ENCODE measurements at places on chromosomes 7 and 10.

GRCh38 chr10:117165538-117166417 is 27.7 kb upstream of the VAX1 start:
- DNase-seq: peak; percentile 84

DNA sequence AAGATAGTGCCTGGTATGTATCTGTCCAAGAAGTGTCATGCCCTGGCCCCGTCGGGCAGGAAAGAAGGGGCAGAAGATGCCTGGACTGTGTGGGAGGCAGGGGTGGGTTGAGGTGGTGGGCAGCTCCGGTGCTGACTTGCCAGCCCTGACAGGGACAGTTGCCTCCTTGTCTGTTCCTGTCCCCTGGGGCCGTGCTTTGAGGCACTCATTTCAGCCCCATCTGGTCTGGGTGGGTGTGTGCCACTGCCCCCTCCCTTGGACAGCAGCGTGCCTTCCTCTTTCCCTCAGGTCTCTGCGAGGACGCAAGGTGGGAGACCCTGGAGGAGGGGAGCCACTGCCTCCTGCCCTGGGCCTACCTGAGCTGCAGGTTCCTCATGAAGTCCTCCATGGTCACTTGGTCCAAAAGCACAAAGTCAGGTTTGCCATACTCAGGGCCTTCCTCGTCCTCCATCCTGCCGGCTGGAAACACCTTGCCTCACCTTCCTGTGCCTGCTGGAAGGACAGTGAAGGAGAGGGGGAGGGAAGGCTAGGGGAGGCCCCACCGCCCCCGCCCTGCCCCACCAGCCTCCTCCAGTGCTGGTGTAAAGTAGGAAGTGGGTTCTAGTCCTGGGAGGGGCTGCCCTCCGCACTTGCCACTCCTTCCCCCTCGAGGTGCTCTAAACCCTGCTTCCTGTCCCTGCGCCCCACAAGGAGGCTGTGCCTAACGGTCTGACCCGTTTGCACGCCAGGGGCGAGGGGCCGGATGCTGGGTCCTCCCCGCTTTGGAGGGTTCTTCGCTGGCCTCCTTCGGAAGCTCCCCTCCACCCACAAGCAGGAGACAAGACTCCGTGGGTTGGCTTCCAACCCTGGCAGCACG is at the start of gene MYO1G:
MYO1G (minus strand) TSS at position 505 of the 856 bp plus-strand sequence; CDS start at position 451, 54 bp downstream.
- DNase-seq: no peak

DNA sequence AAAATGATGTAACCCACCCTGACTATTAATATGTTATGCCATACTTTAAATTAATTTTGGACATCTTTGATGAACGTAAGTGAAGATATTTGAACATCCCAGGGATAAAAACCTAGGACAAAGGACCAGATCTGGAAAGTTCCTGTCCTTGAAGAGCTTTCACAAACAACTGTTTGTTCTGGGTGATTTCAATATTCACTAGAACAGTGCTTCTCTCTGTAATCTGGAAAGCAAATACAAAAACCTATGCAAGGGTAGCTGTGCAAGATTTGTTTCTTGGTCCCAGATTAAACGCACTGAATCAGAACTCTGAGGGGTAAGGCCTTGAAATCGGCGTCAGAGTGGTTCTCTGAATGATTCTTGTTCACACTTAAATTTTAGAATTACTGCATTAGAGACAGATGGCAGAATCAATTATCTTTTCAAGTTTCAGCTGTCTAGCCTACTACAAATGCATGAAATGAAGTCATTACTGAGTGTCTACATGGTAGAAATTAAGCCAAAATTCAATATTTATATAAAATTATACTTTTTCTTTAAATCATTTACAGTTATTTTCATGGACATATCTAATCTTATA is 69.6 kb upstream of the CSTF2T start:
- no peak for DNase-seq

- no peak for DNase-seq
Measured at GRCh38 chr10:50379616-50380015, 128.3 kb upstream of the ASAH2 start.

- peak; percentile 17 for DNase-seq
Measured at GRCh38 chr7:32298408-32299132, 191.6 kb downstream of the LSM5 start.

- no peak for DNase-seq
Measured at GRCh38 chr7:36667007-36667745, 57.1 kb downstream of the AOAH start.

- DNase-seq: no peak
Measured at GRCh38 chr10:23381298-23382040, 36.9 kb upstream of the C10orf67 start.

GRCh38 chr10:32060347-32060746 is 4.1 kb upstream of the KIF5B start:
- DNase-seq: no peak

DNA sequence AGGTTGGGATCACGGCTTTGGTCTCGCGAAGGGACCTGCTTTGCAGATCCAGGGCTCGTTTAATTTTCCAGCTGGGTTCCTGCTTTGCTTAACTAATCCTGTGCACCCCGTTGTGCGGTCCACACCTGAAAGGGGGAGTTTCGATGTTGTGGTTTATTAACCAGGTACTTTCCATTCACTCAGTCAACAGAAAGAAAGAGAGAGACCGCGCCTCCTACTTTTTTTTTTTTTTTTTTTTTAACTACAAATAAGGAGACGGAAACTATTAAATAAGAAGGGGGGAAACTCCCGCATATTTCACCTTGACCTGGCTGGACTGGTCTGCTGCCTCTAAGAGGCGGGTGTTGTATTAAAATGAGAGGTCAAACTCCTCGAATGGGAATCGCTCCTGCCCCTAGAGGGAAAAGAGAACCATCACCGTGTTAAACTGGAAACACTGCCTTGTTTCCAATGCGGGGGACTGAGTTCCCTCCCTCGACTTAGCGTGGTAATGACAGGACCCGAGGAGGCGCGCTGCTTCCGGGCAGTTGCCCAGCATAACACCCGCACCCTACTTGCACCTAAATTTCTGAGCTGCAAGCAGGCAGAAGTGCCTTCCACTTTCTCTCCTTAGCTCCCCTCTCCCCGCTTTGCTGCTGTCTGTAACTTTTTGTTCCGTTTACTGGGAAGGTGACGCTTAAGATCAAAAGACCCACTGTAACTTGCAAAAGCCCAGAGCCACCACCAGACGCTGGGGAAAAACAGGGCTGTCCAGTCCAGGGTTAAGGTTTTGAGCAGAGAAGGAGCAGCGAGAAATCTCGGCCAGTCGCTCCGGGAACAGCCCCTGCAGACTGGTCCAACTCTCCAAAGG is 1.1 kb upstream of the ITGB8 start:
- peak; percentile 66 for DNase-seq

DNA sequence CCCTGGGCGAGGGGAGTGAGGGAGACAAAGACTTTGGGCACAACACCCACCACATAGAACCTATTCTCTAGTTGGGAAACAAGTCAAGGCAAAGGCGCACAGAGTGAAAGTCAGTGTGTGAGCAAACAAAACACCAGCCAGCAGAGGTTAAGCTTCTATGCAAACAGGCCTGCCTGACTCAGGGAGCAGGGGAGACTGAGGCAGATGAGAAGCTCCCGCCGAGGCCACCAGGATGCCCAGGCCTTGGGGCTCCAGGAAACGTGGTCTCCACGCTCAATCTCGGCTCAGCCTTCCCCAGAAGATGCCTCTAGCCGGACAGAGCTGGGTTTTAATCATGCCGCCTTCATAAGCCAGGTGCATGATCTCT is 74.1 kb upstream of the KCNMA1 start:
- no peak for DNase-seq

- DNase-seq: no peak
Measured at GRCh38 chr10:70634011-70634410, 31.5 kb upstream of the PRF1 start.
